ENCODE measurements at places on chromosomes 3 and 15. TPM values are rescaled to one million over a fixed set of nuclear protein-coding genes. Genes with fewer than 3 reads are reported as not detected.

The SPSB4 gene
- 14.6 TPM for polyA plus RNA-seq

The FAM162A gene
- polyA plus RNA-seq, result 60.9 TPM

The STIMATE gene
- 15.9 TPM for polyA plus RNA-seq

DNA sequence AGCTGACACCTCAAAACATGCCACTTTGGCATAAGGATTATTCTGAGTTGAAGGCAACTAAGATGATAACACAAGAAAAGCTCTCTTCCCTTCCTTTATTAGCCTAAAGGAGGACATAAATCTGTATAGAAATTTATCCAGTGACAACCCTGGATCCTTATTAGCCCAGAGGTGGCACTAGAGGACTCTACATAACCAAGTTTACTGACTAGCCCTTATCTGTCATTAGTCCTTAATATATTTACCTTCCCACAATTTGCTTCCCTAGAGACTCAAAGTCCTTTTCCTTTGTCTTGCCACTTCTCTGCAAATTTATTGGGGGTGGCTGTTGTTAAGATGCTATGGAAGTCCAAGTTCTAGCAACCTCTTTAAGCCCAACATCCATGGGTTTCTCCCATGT, 26.7 kb downstream of the CEP70 start:
- no peak for DNase-seq

Data from renal pelvis (tissue), 12 donors.